MCF 10A (cell line): ENCODE measurements at places on chromosomes 2 and 18. TPM values are rescaled to one million over a fixed set of nuclear protein-coding genes. Genes with fewer than 3 reads are reported as not detected.

GRCh38 chr2:128786316-128786715 lies 467.6 kb upstream of the HS6ST1 start:
- no peaks in the 10 kb centered on the region for H3K4me1 ChIP-seq
- no peaks in the 10 kb centered on the region for H3K36me3 ChIP-seq
- H3K27me3 ChIP-seq, result no peaks in the 10 kb centered on the region

The GRHL1 gene
- 0.96 and 2.0 TPM in 2 replicates for total RNA-seq

The GAREM2 gene
- total RNA-seq, result 0.23 and 1.7 TPM in 2 replicates

DNA sequence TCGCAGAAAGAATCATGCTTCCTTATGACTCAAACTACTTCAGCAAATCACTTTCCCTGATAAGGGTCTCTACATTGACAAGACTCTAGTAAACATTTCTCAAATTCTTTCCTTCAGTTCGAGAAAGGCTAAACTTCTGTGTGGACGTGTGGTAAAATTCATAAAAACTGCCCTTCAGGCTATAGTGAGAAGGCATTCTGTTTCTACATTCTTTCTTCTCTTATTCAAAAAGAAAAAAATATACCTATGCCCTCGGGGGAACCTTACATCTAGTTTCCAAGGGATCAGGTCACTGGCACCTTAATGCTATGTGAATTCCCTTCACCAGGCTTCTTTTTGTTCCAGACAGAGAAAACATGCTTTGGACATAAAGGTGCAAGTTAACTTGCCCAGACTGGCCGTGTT lies 4.9 kb downstream of the VIT start:
- peaks cover 11% of the 10 kb centered on the region for H3K4me1 ChIP-seq
- H3K36me3 ChIP-seq, result no peaks in the 10 kb centered on the region
- no peak overlapping the region for H3K4me3 ChIP-seq
- no peaks in the 10 kb centered on the region for H3K27me3 ChIP-seq
- peak; percentile 48 for DNase-seq

GRCh38 chr2:8998418-8999101 lies 4.9 kb downstream of the MBOAT2 start:
- no peaks in the 10 kb centered on the region for H3K27me3 ChIP-seq
- no peak for DNase-seq
- no peaks in the 10 kb centered on the region for H3K36me3 ChIP-seq
- H3K4me3 ChIP-seq, result no peak overlapping the region

GRCh38 chr18:48835119-48835518 lies 115.6 kb downstream of the SMAD7 start:
- H3K4me3 ChIP-seq, result peak overlapping the region; percentile 67
- peaks cover 62% of the 10 kb centered on the region for H3K4me1 ChIP-seq
- H3K36me3 ChIP-seq, result peaks cover 14% of the 10 kb centered on the region
- peak overlapping the region; percentile 85 for H3K27ac ChIP-seq
- no peak for DNase-seq

DNA sequence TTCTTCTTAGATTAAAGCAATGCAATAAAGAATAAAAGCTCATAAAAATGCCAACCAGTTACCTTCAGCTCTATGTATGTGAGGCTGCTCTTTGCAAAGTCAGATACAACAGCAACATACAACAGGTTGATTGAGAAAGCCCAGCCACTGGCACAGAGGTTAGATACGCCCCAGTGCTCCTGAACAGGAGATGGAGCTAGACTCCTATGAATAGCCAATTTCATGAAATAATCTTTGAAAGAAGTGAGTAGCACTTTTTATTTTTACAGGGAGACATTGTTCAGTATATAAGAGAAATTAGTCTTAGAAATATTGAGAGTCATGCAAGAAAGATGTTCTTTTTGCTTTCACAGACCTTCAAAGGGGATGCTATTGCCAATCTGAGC lies 362.4 kb upstream of the MEX3C start:
- no peak overlapping the region for H3K27ac ChIP-seq
- DNase-seq, result peak; percentile 41
- peaks cover 4% of the 10 kb centered on the region for H3K36me3 ChIP-seq
- no peaks in the 10 kb centered on the region for H3K4me1 ChIP-seq
- no peak overlapping the region for H3K4me3 ChIP-seq

- peaks cover 29% of the 10 kb centered on the region for H3K27me3 ChIP-seq
- DNase-seq, result no peak
- no peaks in the 10 kb centered on the region for H3K36me3 ChIP-seq
- H3K4me1 ChIP-seq, result no peaks in the 10 kb centered on the region
- no peak overlapping the region for H3K27ac ChIP-seq
Observed at GRCh38 chr2:24466871-24467870, 23.9 kb upstream of the NCOA1 start.

DNA sequence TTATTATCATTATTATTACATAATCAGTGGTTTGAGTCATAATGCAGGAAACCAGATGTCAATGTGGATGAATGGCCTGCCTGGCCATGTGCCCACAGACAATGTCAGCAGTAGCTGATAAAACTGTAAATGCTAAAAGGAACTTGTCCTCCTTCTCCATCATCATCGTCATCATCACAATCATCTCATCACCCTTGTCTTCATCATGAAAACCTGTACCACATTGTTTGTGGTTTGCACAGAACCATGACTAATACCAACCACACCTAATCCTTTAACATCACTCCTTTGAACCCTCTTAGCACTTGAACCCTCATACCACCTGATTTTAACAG lies 96.0 kb downstream of the HNMT start:
- H3K27ac ChIP-seq, result no peak overlapping the region
- no peaks in the 10 kb centered on the region for H3K4me1 ChIP-seq
- H3K4me3 ChIP-seq, result no peak overlapping the region
- no peaks in the 10 kb centered on the region for H3K36me3 ChIP-seq

The SALL3 gene
- total RNA-seq, result not detected in 2 replicates

The CCDC102B gene
- 3.4 and 3.5 TPM in 2 replicates for total RNA-seq

DNA sequence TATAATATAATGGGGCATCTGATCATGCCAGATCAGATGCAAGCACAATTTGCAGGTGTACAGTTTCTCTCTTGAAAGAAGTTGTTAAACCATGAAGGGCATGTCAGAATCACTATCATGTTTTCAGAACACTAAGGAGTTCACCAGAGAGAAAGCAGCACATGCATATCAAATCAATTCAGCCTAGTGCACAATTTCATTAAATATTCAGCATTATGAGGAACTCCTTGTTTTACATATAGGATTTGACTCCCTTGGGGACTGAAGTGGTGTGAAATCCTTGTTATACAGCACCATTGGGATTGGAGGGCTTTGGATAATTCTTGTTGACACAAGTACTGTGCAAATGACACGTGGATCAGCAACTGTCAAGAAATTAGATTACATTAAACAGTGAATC lies 562.1 kb upstream of the KLHL29 start:
- H3K4me3 ChIP-seq, result no peak overlapping the region
- peaks cover 4% of the 10 kb centered on the region for H3K27me3 ChIP-seq
- H3K27ac ChIP-seq, result no peak overlapping the region
- H3K36me3 ChIP-seq, result no peaks in the 10 kb centered on the region
- H3K4me1 ChIP-seq, result no peaks in the 10 kb centered on the region

DNA sequence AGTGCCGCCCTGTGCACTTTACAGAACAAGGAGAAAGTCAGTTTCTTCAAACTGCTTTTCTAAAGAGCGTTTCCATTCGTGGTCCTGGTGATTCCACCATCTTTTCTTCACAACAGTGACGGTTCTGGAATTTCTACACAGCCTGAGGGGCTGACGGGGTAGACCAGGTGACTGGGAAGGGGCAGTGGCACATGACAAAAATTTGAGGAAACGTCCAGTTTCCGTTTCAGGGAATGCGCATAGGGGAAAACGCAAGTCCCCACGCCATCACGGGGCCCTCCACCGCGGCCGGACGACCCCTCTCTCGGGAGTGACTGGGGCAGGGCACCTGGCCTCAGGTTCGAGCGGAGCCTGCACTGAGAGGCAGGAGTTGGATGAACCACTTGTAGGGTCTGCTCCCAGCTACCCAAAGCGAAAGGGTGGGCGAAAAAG lies 980 bp upstream of the SPTBN1 start:
- no peaks in the 10 kb centered on the region for H3K4me1 ChIP-seq
- H3K27me3 ChIP-seq, result no peaks in the 10 kb centered on the region
- H3K27ac ChIP-seq, result no peak overlapping the region
- peak overlapping the region; percentile 76 for H3K4me3 ChIP-seq
- no peak for DNase-seq
- H3K36me3 ChIP-seq, result no peaks in the 10 kb centered on the region

The L3MBTL4 gene
- total RNA-seq, result not detected in 2 replicates

GRCh38 chr2:144132357-144132756 lies 387.6 kb downstream of the ZEB2 start:
- DNase-seq, result peak; percentile 46
- no peaks in the 10 kb centered on the region for H3K36me3 ChIP-seq
- no peaks in the 10 kb centered on the region for H3K27me3 ChIP-seq
- H3K4me1 ChIP-seq, result peaks cover 9% of the 10 kb centered on the region
- H3K27ac ChIP-seq, result no peak overlapping the region
- H3K4me3 ChIP-seq, result no peak overlapping the region

The NEUROD1 gene
- total RNA-seq, result not detected in 2 replicates

DNA sequence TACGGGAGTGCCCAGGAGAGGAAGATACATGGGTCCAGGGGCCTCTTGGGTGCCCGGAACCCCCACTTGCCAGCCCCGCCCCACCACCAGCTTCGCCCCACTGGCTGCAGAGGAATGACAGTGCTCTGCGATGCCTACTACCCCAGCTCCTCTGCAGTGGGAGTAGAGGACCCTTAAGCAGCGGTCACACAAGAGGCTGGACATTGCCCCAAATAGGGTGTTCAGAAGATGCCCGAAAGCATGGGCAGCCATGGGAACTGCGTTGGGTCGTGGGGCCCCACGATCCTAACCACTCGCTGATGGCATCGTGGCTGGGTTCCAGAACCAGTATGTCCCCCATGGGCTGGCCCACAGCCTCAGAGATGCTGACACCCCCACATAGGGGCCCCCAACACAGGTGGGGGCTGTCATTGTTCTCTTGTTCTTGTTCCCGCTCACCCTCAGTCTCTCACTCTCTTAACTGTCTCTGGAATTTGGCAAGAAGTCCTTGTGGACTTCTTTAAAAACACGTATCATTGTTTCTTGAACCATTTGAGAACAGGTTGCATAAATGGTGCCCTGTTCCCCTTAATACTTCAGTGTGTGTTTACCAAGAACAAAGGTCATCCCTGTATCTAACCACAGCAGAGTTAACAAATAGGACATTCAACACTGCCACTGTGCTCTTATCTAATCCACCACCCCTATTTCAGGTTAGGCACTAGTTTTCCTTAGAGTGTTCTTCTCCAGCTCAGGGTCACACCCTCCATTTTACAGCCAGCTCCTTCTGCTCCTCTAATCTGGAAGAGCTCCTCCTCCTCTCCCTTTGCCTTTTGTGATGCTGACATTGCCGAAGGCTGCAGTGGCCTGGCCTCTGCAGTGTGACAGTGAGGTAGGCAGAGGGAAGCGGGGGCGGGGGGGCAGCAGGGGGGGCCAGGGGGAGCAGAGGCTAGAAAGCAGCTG lies 76.3 kb downstream of the STPG4 start:
- no peak overlapping the region for H3K4me3 ChIP-seq
- DNase-seq, result no peak
- peaks cover 37% of the 10 kb centered on the region for H3K4me1 ChIP-seq
- no peaks in the 10 kb centered on the region for H3K27me3 ChIP-seq
- H3K36me3 ChIP-seq, result peaks cover 20% of the 10 kb centered on the region

The PER2 gene
- total RNA-seq, result 8.9 and 13.8 TPM in 2 replicates

DNA sequence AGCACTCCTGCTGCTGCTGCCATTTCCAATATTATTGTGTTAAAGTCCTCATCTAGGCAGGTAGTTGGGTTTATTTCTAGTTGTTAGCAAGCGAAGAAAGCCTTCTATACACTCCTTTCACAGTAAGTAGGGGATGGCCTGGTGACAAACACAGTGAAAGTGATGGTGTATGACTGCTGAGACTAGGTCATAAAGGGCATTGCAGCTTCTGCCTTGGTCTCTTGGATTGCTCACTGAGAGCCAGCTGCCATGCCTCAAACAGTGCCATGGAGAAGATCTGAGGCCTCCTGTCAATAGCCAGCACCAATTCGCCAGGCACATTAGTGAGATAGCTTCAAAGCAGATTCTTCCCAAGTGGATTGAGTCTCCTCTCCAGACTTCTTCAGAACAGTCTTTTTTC lies 27.6 kb upstream of the MSTN start:
- H3K4me3 ChIP-seq, result no peak overlapping the region
- no peak for DNase-seq
- no peaks in the 10 kb centered on the region for H3K4me1 ChIP-seq
- no peak overlapping the region for H3K27ac ChIP-seq

- peaks cover 49% of the 10 kb centered on the region for H3K4me1 ChIP-seq
- H3K36me3 ChIP-seq, result peaks cover 65% of the 10 kb centered on the region
- no peaks in the 10 kb centered on the region for H3K27me3 ChIP-seq
- H3K27ac ChIP-seq, result peak overlapping the region; percentile 97
- no peak for DNase-seq
- peak overlapping the region; percentile 96 for H3K4me3 ChIP-seq
Observed at GRCh38 chr18:50280707-50281294, 522 bp downstream of the MBD1 start.

The CRYBA2 gene
- total RNA-seq, result not detected in 2 replicates

DNA sequence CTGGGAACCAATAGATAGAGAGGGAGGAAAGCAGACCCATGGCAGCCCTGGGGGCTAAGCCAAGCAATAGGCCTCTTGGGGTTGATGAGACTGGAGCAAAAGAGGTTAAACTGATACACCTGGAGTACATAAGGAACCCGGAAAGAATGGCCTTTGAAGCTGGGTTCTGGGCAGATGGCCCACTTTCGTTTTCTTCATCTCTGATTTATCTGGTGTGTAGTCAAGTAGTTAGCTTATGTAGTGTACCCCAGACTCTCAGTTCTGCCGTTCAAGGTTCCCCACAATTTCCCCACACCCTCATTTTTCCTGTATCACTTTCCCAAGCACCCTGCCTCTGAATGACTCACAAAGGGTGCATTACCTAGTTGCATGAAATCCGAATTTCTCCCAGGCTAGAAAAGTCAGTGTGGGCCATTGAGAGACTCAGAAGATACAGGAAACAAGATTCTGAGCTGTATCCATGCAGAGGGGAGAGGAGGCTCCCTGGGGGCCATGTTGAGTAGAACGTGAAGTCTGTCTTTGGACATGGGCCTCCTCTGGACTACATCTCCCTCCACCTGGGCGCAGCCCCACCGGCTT lies 235.0 kb downstream of the LOXHD1 start:
- no peak overlapping the region for H3K27ac ChIP-seq
- DNase-seq, result no peak
- no peaks in the 10 kb centered on the region for H3K27me3 ChIP-seq
- H3K4me3 ChIP-seq, result no peak overlapping the region
- H3K36me3 ChIP-seq, result no peaks in the 10 kb centered on the region
- peaks cover 22% of the 10 kb centered on the region for H3K4me1 ChIP-seq

- H3K27ac ChIP-seq, result peak overlapping the region; percentile 76
- DNase-seq, result peak; percentile 94
- peaks cover 5% of the 10 kb centered on the region for H3K36me3 ChIP-seq
- no peak overlapping the region for H3K4me3 ChIP-seq
- no peaks in the 10 kb centered on the region for H3K27me3 ChIP-seq
Observed at GRCh38 chr2:144414324-144414845, 105.5 kb downstream of the ZEB2 start.

- peak within 1 kb of the TSS; percentile 76 for H3K4me3 ChIP-seq
- peaks cover 30% of the 10 kb centered on the region for H3K4me1 ChIP-seq
- no peak within 1 kb of the TSS for H3K27ac ChIP-seq
- H3K27me3 ChIP-seq, result no peaks in the 10 kb centered on the region
- DNase-seq, result peak; percentile 82
Observed at GRCh38 chr2:96536445-96537065, at the start of gene ARID5A. Gene ARID5A (plus strand): TSS chr2:96536752. CDS start chr2:96536827, 75 bp downstream.
